ENCODE measurements at places on chromosomes 7 and 10.

DNA sequence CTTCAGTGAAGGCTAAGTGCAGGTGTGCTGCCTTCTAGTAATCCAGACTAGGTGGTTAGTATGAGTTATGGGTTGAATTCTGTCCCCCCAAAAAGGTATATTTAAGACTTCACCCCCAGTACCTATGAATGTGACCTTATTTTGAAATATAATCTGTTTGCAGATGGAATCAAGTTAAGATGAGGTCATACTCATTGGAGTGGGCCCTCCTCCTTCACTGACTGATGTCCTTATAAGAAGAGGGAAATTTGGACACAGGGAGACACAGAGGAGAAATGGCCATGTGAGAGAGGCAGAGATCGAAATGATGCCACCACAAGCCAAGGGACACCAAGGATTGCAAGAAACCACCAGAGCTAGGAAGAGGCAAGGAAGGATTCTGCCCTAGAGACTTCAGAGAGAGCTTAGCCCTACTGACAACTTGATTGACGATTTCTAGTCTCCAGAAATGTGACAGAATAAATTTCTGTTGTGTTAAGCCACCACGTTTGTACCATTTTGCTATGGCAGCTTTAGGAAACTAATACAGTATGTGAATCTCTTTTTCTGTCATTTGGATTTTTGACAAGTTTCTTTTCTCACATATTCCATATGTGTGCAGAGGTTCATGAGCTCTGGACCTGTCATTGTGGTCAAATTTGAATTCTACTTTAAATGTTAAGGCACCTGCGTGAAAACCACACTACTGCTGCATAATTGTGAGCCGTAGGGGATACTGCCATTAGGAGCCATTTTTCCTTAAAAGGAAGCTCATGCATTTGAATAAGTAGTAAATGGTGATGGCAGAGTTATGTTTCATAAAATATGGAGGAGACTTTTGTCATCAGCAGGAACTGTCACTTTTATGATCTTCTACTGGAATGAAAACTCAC lies 2.6 kb upstream of the RPA3 start:
- DNase-seq, result no peak

GRCh38 chr7:149443523-149443922 lies 17.3 kb downstream of the ZNF777 start:
- DNase-seq, result no peak

GRCh38 chr10:75887992-75888680 lies 456.7 kb downstream of the LRMDA start:
- no peak for DNase-seq

- DNase-seq, result no peak
Observed at GRCh38 chr7:24227603-24228359, 56.2 kb upstream of the NPY start.

DNA sequence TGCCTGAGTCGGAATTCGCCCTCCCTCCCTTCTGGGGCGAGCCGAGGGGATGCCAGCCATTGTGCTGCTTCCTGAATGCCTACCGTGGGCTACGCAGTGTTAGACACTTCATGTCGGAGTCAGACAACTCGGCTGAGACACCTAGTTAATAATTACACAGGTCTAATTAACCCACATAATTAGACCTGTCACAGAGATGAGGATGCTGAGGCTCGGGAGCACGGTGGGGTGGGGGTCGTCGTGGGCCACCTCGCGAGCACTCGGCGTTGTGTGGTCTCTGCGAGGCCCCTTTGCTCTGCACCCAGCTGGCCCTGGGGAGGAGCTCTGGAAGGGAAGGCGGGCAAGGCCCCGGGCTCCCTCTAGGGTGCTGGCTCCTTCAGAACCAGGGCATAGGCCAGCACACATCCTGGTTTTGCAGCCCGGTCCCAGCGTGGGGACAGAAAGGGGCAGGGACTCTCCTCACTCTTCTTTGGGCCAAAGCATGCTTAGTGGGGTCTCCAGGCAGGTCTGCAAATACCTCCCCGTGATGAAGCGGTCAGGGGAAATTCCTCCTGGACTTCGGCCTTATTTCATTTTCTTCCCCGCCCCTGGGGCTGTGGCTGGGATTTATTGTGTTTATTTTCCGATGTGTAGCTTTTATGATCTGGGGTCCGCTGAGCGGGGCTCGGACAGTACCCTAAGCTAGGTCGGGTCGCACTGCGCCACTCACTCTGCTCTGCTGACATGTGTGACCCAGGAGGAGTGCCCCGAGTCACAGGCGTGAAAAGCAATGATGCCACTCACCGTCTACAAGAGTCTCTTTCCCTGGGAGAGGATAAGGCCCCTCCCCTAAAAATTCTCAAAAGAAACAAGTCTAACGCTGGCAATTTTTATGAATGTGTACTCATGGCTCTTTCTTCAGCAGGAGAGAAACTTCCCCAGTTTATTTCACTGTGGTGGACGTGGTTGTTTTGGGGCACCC lies 4.9 kb upstream of the FOXL3 start:
- DNase-seq, result no peak

DNA sequence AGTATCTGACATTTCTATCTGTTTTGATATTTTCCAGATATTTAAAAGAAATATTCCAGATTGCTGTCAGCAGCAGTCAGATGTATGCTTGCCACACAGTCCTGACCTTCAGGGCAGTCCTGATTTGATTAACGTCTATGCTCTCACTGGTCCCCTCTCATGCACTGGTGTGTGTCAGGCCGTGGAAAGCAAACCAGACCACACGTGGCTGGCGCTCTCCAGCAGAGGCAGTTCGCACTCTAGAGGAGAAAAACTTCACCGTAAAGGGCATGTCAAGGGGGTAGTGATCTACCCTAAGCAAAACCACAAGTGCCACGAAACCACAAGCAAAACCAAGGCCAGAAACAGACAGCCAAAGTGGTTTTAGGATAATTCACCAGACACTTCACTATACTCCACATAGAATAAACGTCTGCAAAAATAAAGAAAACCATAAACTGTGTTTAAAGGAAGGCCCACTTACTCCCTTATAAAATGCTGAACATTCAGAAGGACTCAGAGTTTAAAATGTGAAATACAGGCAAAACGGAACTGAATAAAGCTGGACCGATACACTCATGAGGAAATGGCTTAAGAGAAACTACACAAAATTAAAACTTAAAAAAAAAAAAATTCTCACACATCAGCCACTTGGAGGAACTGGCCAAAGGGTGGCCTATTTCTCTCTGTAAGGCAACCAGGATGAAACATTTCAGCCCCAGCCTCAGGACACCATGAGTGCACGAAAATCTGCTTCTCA lies 26.4 kb downstream of the PARP12 start:
- no peak for DNase-seq

DNA sequence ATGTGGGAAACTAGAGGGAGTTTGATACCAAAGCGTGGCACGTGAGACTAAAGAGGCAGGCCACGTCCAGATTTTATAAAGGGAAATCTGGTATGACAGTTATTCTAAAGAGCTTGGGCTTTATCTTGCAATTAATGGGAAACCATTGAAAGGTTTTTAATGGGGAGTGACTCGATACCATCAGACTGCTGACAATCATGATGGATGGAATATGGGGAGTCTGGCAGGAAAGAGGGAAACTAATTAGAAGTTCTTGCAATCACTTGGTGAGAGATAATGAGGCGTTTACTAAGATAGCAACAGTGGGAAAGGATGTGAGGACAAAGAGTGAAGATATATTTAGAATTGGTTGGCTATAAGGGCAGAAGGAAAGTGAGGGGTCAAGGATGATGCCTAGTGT lies 94.0 kb downstream of the MBL2 start:
- DNase-seq, result no peak

DNA sequence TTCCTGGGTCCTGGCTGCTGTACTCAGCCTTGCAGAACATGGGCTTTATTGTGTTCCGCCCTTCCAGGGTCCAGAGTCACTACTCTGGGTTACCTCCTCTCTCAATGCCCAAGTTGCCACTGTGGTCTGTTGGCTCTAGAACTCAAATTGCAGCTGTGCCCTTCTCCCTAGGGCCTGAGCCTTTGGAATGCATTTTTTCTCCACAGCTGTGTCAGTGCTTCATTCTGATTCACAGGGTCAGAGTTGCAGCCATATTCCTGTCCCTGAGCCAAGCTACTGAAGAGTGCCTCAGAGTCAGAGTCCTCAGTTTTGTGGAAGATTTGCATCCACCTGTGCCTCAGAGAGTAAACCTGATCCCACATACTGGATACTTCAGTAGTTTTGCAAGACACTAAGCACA lies 167.5 kb downstream of the ITGB1 start:
- DNase-seq, result no peak

GRCh38 chr7:37703361-37703760 lies 19.8 kb downstream of the GPR141 start:
- no peak for DNase-seq
